ENCODE measurements at places on chromosomes 7 and 10. TPM values are rescaled to one million over a fixed set of nuclear protein-coding genes. Genes with fewer than 3 reads are reported as not detected.

PVRIG gene
- total RNA-seq, result not detected

LRMDA gene
- total RNA-seq, result 12.7 TPM

AKR1C3 gene
- total RNA-seq, result 2.6 TPM

TBATA gene
- total RNA-seq, result not detected

NME8 gene
- total RNA-seq, result 0.79 TPM

HMX2 gene
- total RNA-seq, result not detected

IDI2 gene
- not detected for total RNA-seq

ACSM6 gene
- 4.5 TPM for total RNA-seq

SLC13A1 gene
- total RNA-seq, result not detected

CCDC146 gene
- 18.2 TPM for total RNA-seq

RAPGEF5 gene
- 43.9 TPM for total RNA-seq

VKORC1L1 gene
- total RNA-seq, result 20.4 TPM

MAGI2 gene
- total RNA-seq, result 6.9 TPM

AMZ1 gene
- total RNA-seq, result 0.30 TPM

PTF1A gene
- total RNA-seq, result not detected

BCCIP gene
- total RNA-seq, result 33.4 TPM

NPY gene
- not detected for total RNA-seq

NFE2L3 gene
- total RNA-seq, result 12.3 TPM

AKR1B15 gene
- total RNA-seq, result not detected

GIMAP4 gene
- total RNA-seq, result 19.1 TPM

HKDC1 gene
- 0.10 TPM for total RNA-seq

GIMAP8 gene
- 5.4 TPM for total RNA-seq

PNLIP gene
- 1.4 TPM for total RNA-seq

PAPSS2 gene
- total RNA-seq, result 7.2 TPM

CPA4 gene
- 63.8 TPM for total RNA-seq

CWF19L1 gene
- 22.8 TPM for total RNA-seq

GBX1 gene
- total RNA-seq, result 0.30 TPM

SPDYE17 gene
- not detected for total RNA-seq

NCF1 gene
- 2.7 TPM for total RNA-seq
